Parietal lobe (tissue), 2 donors: ENCODE measurements at places on chromosomes 3 and 15. TPM values are rescaled to one million over a fixed set of nuclear protein-coding genes. Genes with fewer than 3 reads are reported as not detected.

Gene CEP152
- 30.7 TPM for total RNA-seq

Gene ZBED2
- not detected for total RNA-seq

Gene CDHR4
- total RNA-seq: not detected

Gene ARGFX
- total RNA-seq: not detected

Gene DBR1
- total RNA-seq: 28.2 TPM

Gene CFAP92
- total RNA-seq: 1.6 TPM

Gene C2CD4B
- total RNA-seq: 1.6 TPM

Gene RLBP1
- total RNA-seq: 2.2 TPM

Gene SHF
- 72.0 TPM for total RNA-seq

Gene RTP1
- 0.31 TPM for total RNA-seq

Gene FGF12
- 180 TPM for total RNA-seq

Gene LTK
- not detected for total RNA-seq

Gene SLC28A1
- total RNA-seq: not detected

Gene TMCO5A
- not detected for total RNA-seq

Gene WDR93
- total RNA-seq: 0.63 TPM

Gene LTF
- 0.63 TPM for total RNA-seq

Gene LRRN1
- total RNA-seq: 49.1 TPM

Gene PRSS50
- 0.31 TPM for total RNA-seq

Gene GOLGA6L1
- not detected for total RNA-seq

Gene SEMA5B
- total RNA-seq: 28.5 TPM

Gene CPEB1
- 4.7 TPM for total RNA-seq

Gene PAQR9
- 1.6 TPM for total RNA-seq

Gene CHRM5
- 0.63 TPM for total RNA-seq

Gene CHRFAM7A
- 7.8 TPM for total RNA-seq

Gene HYKK
- total RNA-seq: 1.3 TPM

Gene CLDN18
- total RNA-seq: not detected

Gene DNAJB8
- not detected for total RNA-seq

Gene PARP9
- 4.1 TPM for total RNA-seq

Gene MEIS2
- total RNA-seq: 283 TPM

Gene OTOL1
- total RNA-seq: not detected

Gene ICE2
- total RNA-seq: 79.5 TPM

Gene ZNF385D
- 23.2 TPM for total RNA-seq

Gene TMEM212
- not detected for total RNA-seq

Gene KIF7
- 10.6 TPM for total RNA-seq

Gene EAF2
- total RNA-seq: 7.2 TPM

Gene RTP2
- not detected for total RNA-seq

Gene IL12A
- 1.6 TPM for total RNA-seq

Gene HRG
- total RNA-seq: not detected

Gene SAMMSON
- total RNA-seq: not detected

Gene C15orf62
- 0.31 TPM for total RNA-seq

Gene SPINK8
- total RNA-seq: not detected

Gene SHC4
- total RNA-seq: 7.2 TPM

Gene PCBP4
- 72.9 TPM for total RNA-seq

Gene P2RY13
- total RNA-seq: 2.2 TPM

Gene CCR1
- 0.94 TPM for total RNA-seq

Gene FILIP1L
- 1.3 TPM for total RNA-seq

Gene GATM
- total RNA-seq: 128 TPM

Gene CCRL2
- total RNA-seq: 1.9 TPM

Gene SLC12A8
- total RNA-seq: 6.9 TPM

Gene SPTBN5
- 0.63 TPM for total RNA-seq

Gene PGBD4
- 4.7 TPM for total RNA-seq

Gene GRIP2
- total RNA-seq: 22.5 TPM

Gene RGMA
- 16.6 TPM for total RNA-seq

Gene CD96
- not detected for total RNA-seq
